Neural progenitor cell (in vitro differentiated cells): ENCODE measurements at places on chromosomes 7 and 10.

- H3K27ac ChIP-seq = no peak overlapping the region
- no peak overlapping the region for H3K4me3 ChIP-seq
- DNase-seq = no peak
Measured at GRCh38 chr7:2566890-2567678, 8.3 kb downstream of the IQCE start.

DNA sequence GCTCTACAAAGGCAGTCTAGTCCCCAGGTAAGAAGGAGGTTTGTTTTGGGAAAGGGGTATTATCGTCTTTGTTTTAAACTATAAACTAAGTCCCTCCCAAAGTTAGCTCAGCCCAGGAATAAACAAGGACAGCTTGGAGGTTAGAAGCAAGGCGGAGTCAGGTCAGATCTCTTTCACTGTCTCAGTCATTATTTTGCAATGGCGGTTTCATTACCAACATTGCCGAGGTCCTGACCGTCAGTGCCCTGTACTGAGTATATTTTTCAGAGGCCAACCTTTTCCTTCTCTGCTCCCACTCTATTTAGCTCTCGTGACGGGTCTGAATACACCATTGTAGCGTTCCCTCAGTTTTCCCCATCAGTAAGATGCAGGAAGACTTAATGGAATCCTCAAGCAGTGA, 184.5 kb downstream of the PRKCQ start:
- no peak overlapping the region for H3K27ac ChIP-seq
- no peaks in the 10 kb centered on the region for H3K4me1 ChIP-seq
- DNase-seq = no peak
- H3K4me3 ChIP-seq = no peak overlapping the region
- no peaks in the 10 kb centered on the region for H3K36me3 ChIP-seq

GRCh38 chr7:95686109-95686508, 86.2 kb upstream of the DYNC1I1 start:
- H3K27me3 ChIP-seq = no peaks in the 10 kb centered on the region
- no peaks in the 10 kb centered on the region for H3K36me3 ChIP-seq

- peak within 1 kb of the TSS; percentile 75 for H3K4me3 ChIP-seq
- DNase-seq = peak; percentile 76
- H3K27ac ChIP-seq = no peak within 1 kb of the TSS
- peaks cover 19% of the 10 kb centered on the region for H3K27me3 ChIP-seq
Measured at GRCh38 chr10:77926566-77927401, at the start of gene DLG5. DLG5 (minus strand) TSS chr10:77926755; CDS start chr10:77926520, 235 bp downstream.

DNA sequence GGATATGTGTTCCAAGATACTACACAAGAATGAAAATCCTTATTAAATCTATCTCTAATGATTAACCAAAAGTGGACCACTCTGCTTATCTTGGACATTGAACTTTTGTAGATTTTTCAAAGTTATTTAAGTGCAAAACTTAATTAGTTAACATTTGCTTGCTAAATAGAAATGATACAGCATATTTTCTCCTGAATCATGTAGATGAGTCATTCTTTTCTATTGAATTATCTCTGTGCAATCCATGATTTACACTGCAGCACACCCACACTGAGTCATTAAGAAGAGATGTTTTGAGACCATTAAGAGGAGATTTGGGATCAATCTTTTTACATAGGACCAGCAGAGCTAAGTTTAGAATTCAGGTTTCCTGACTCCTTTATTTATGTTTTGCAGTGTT, 6.6 kb upstream of the ABCC2 start:
- H3K36me3 ChIP-seq = no peaks in the 10 kb centered on the region
- no peak for DNase-seq
- H3K27ac ChIP-seq = no peak overlapping the region

DNA sequence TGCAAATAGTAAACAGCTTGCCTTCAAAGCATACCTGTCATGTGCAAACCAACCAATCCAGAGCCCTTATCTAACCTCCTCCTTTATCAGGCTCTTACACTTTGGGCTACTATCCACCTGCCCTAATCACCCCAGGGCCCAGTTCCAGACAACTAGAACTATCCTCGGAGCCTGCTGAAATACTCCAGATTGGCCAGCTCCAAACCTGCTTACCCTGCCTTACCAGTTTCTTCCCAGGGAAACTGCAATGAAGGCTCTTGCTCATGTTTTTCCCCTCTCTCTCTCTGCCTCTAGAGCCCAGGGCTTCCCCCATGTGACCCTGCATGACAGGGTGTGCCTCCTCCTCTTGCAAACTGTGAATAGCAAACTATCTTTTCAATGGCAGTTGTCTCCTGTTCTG, 81.4 kb upstream of the CAPZA2 start:
- peak; percentile 10 for DNase-seq
- H3K4me1 ChIP-seq = peaks cover 37% of the 10 kb centered on the region
- no peak overlapping the region for H3K4me3 ChIP-seq

DNA sequence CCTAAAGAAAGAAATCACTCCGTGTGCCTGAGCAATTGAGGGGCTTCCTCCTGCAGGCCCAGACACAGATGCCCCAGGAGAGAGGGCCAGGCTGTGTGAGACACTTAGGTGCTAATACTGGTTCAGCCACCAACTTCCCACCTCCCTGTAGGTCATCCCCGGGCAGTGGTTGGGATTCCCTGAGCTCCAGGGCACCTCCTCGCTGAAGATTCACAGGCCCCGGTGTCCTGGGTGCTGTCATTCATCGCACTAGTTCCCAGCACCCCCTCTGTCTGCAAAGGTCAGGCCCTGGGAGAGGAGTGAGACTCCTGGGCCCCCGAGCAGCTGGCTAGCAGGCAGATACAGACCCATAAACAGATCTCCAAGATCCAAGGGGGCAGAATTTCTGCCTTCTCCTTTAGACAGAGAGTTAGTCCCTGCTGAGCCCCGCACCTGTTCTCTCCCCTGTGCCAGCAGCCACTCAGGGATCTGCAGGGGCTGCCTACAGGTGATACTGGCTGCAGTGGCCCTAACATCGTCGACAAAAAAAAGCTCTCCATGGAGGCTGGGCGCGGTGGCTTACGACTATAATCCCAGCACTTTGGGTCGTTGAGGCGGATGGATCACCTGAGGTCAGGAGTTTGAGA, 38.2 kb upstream of the GTF2I start:
- no peaks in the 10 kb centered on the region for H3K27me3 ChIP-seq
- peak overlapping the region; percentile 75 for H3K27ac ChIP-seq
- H3K4me3 ChIP-seq = no peak overlapping the region
- DNase-seq = peak; percentile 26

- H3K36me3 ChIP-seq = no peaks in the 10 kb centered on the region
- peaks cover 8% of the 10 kb centered on the region for H3K4me1 ChIP-seq
- DNase-seq = no peak
- no peak overlapping the region for H3K27ac ChIP-seq
- H3K27me3 ChIP-seq = no peaks in the 10 kb centered on the region
Measured at GRCh38 chr10:13950543-13950939, 363.8 kb downstream of the PRPF18 start.

GRCh38 chr7:48803250-48803649, 121.1 kb upstream of the CDC14C start:
- no peak for DNase-seq
- no peaks in the 10 kb centered on the region for H3K36me3 ChIP-seq
- H3K4me3 ChIP-seq = no peak overlapping the region
- H3K27ac ChIP-seq = no peak overlapping the region

- no peak overlapping the region for H3K27ac ChIP-seq
- no peak for DNase-seq
- H3K36me3 ChIP-seq = no peaks in the 10 kb centered on the region
- no peaks in the 10 kb centered on the region for H3K27me3 ChIP-seq
Measured at GRCh38 chr7:43142703-43143102, 30.3 kb downstream of the HECW1 start.

DNA sequence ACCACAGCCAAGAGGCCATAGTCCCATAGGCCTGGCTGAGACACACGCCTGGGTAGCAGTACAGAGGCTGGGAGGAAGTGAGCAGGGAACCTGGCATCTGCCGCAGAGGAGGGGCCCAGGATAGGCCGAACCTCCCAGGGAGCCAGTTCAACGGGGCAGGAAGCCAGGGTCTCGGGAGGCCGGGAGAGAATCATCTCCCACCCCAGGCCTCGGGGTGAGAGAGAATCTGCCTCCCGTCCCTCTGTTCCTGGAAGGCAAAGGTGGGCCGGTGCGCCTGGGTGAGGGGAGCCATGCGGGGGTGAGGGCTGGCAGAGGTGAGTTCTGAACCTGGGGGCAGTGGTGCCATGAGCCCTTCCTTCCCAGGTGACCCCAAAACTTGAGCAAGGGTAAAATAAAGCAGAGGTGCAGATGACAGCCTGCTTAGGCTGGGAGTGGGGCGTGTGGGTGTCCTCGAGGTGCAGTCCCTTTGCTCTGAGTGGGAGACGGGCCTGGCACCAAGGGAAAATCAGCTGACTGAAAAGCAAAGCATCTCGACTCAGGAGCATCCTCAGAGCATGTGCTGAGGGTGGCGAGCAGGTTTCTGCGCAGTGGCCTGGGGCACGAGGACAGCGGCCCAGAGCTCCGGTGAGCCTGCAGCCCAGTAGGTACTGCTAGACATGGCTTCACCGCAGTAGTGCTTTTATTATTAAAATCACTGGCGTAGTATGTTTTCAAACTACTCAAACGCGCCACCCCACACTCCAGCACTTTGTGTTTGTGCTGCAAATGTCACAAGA, 15.5 kb downstream of the AGAP3 start:
- no peak overlapping the region for H3K4me3 ChIP-seq
- H3K36me3 ChIP-seq = no peaks in the 10 kb centered on the region
- H3K27me3 ChIP-seq = peaks cover 7% of the 10 kb centered on the region
- H3K27ac ChIP-seq = no peak overlapping the region
- H3K4me1 ChIP-seq = peaks cover 12% of the 10 kb centered on the region
- DNase-seq = no peak

DNA sequence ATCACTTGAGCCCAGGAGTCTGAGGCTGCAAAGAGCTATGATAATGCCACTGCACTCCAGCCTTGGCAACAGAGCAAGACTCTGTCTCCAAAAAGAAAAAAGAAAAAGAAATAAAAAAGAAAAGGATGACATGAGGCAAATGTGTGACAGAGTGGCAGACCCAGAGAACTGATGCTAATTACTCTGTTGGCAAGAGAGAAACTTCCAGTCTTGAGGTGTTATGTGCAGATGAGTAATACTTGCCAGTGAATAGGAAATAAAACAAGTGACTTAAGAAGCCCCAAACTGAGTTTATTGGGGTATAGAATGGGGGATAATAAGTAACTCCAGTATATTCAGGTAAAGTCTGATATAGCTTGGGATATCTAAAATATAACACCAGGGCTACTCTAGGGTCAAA, 9.5 kb upstream of the ANXA7 start:
- no peak overlapping the region for H3K4me3 ChIP-seq
- H3K36me3 ChIP-seq = no peaks in the 10 kb centered on the region
- H3K27me3 ChIP-seq = no peaks in the 10 kb centered on the region
- H3K4me1 ChIP-seq = no peaks in the 10 kb centered on the region
- DNase-seq = no peak
- no peak overlapping the region for H3K27ac ChIP-seq

DNA sequence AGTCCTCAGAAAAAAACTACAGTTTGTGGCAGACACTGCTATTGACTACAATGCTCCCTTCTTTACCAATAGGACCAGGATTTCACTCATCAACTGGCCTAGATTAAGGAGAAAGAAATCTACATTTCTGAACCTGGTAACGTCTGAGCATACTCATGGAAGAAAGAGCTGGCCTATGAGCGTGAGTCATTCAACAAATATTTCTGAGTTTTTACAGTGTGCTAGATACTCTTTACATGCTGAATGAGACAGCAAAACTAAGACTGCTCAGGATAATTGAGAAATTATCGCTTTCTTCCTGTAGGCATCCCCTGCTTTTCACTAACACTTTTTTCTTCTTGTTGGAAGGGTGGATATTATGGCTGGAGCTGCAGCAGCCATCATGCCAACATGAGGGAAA, 609.7 kb downstream of the TNS3 start:
- no peaks in the 10 kb centered on the region for H3K27me3 ChIP-seq
- no peaks in the 10 kb centered on the region for H3K36me3 ChIP-seq
- no peak overlapping the region for H3K4me3 ChIP-seq
- peaks cover 7% of the 10 kb centered on the region for H3K4me1 ChIP-seq
- H3K27ac ChIP-seq = no peak overlapping the region
- DNase-seq = no peak

DNA sequence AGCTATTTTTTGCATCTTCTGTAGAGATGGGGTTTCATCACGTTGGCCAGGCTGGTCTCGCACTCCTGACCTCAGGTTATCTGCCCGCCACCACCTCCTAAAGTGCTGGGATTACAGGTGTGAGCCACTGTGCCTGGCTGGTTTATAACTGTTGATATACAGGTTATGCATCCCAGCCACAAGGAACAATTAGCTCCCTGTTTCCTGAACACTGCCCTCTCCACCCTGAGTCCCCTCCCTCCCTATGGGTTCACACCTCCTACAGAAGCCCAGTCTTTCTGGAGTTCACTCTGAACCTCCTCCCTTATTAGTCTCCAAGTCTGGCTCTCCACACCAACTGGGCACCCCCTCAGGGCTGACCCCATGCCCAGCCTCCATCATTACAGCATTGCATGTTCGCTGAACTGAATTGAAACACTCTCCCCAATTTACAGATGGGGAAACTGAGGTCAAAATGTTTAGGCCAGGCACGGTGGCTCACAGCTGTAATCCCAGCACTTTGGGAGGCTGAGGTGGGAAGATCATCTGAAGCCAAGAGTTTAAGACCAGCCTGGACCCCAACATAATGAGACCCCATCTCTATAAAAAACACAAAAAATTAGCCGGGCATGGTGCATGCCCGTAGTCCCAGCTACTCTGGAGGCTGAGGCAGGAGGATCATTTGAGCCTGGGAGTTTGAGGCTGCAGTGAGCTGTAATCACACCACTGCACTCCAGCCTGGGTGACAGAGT, 1.7 kb upstream of the CLIP2 start:
- H3K27me3 ChIP-seq = peaks cover 81% of the 10 kb centered on the region
- H3K4me3 ChIP-seq = no peak overlapping the region
- no peak for DNase-seq
- no peak overlapping the region for H3K27ac ChIP-seq
- no peaks in the 10 kb centered on the region for H3K36me3 ChIP-seq
- peaks cover 17% of the 10 kb centered on the region for H3K4me1 ChIP-seq

DNA sequence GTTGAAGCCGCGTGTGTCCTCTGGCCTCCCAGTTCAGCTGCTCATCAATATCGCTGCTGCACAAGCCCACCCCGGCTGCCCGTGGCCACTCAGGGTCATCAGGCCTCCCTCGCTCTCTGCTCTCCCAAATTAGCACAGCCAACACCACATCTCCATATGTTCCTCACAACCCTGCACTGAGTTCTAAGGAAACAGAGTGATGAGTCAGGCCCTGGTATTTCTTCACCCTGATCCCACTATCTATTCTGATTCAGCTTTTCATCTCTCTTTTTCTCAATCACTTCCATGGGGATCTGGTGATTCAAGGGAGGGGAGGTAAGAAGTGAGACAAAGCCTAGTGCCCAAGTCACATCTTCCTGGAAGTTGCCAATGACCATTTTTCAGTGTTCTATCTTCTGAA, 23.8 kb downstream of the CYTH3 start:
- no peak overlapping the region for H3K4me3 ChIP-seq
- H3K4me1 ChIP-seq = peaks cover 12% of the 10 kb centered on the region
- DNase-seq = no peak
- H3K36me3 ChIP-seq = no peaks in the 10 kb centered on the region

GRCh38 chr10:125060826-125061556, 99.4 kb downstream of the CTBP2 start:
- peaks cover 48% of the 10 kb centered on the region for H3K4me1 ChIP-seq
- H3K4me3 ChIP-seq = no peak overlapping the region

GRCh38 chr10:22479419-22479818, 134.1 kb downstream of the SPAG6 start:
- no peaks in the 10 kb centered on the region for H3K36me3 ChIP-seq
- peaks cover 15% of the 10 kb centered on the region for H3K4me1 ChIP-seq
- no peak overlapping the region for H3K27ac ChIP-seq
